Progenitor cell of endocrine pancreas (in vitro differentiated cells): ENCODE measurements at places on chromosomes 16 and 17. TPM values are rescaled to one million over a fixed set of nuclear protein-coding genes. Genes with fewer than 3 reads are reported as not detected.

- no peak for DNase-seq
Observed at GRCh38 chr16:3097266-3097665, 1.8 kb downstream of the ZSCAN10 start.

GRCh38 chr16:27576729-27577128, 26.8 kb downstream of the KATNIP start:
- no peak for DNase-seq

GRCh38 chr17:72562615-72563188, 441.9 kb downstream of the SOX9 start:
- DNase-seq, result no peak

- no peak for DNase-seq
Observed at GRCh38 chr16:30964574-30965226, 7.1 kb downstream of the SETD1A start.

GRCh38 chr17:39026980-39027451, 59.8 kb upstream of the FBXO47 start:
- peak; percentile 15 for DNase-seq

GRCh38 chr17:76948726-76949342, 80.6 kb downstream of the MGAT5B start:
- no peak for DNase-seq

DNA sequence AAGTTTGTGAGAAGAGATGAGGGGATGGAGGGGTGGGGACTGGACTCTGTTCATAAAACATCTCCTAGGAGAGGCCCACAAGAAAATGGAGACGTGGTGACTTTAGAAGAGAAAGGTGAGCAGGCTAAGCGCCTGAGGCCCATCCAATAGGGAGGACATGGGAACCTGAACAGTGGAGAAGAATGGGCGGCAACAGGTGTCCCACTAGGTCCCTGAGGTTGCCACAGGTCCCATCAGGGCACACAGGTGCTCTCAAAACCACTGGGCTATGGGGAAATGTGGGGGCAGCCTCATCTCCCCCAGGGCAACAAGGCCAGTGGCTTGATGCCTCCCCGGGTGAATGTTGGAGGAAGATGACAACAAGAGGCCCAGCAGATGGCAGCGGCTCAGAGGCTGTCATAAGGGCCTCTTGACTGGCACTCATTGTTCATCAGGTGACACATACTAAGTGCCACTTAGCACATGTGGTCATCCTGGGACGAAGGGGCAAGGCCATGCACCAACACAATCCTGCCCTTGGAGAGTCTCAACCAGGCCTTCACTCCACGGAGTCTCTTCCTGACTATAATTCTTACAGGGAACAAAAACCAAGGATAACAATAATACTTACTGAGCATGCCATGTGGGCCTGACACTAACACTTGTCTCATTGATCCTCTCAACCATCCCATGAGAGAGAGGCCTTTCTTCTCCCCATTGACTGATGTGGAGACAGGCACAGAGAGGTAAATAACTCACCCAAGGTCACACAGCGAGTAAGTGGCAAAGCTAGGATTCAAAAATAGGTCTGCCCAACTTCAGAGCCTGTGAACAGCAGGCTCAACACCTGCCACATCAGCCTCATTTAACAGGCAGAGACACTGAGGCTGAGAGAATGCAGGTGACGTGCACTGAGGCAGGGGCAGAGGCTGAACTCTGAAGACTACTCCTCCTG, 38.0 kb downstream of the CUEDC1 start:
- DNase-seq, result no peak

DNA sequence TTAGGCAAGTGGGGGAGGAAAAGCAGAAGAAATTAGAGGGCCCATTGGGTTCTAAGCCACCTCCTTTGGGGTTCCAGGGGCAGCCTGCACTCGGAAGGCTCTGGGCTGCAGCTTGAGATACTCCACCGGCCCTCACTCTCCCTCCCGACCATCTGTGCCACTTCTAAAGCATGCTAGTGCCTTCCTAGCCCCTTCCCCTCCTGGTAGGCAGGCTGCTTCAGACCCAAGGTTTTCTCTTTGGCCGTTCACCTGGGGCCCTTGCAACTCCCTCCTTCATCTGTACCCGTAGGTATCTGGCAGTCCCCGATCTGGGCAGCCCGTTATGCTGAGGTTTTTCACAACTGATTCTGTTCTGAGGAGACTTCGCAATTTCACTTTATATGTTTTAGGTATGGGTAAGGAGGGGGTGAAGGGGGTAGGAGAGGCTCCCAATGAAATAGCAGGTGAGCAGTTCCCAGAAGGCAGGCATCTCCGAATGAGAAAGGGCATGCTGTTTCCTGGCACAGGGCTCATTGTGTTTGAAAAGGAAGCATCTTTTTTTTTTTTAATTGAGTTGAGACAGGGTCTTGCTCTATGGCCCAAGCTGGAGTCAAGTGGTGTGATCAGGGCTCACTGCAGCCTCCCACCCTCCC, 98.7 kb downstream of the RAB11FIP4 start:
- DNase-seq, result no peak

DNA sequence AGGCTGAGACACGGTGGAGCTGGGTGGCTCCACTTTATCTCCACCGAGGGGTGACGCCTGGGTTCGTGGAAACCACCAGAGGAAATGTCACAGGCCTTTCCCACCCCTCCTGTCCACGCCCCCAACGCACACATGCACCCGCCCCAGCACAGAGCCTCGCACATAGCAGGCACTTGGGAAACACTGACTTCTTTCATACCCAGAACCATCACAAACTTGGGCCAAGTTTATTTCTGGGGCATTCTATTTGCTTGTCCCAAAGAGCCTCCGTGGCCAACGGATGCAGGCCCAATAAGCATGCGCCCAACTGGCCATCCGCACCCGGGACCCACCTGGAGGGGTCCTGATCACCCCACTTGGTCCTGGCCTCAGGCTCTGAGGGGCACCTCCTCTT, 3.3 kb downstream of the BCAR1 start:
- no peak for DNase-seq

GRCh38 chr17:57166803-57167202, 81.8 kb downstream of the AKAP1 start:
- DNase-seq, result no peak

- no peak for DNase-seq
Observed at GRCh38 chr17:4560421-4560820, at the start of gene GGT6. TSS of gene GGT6 (minus strand) at chr17:4560577. CDS start at chr17:4560521, 56 bp downstream.

DNA sequence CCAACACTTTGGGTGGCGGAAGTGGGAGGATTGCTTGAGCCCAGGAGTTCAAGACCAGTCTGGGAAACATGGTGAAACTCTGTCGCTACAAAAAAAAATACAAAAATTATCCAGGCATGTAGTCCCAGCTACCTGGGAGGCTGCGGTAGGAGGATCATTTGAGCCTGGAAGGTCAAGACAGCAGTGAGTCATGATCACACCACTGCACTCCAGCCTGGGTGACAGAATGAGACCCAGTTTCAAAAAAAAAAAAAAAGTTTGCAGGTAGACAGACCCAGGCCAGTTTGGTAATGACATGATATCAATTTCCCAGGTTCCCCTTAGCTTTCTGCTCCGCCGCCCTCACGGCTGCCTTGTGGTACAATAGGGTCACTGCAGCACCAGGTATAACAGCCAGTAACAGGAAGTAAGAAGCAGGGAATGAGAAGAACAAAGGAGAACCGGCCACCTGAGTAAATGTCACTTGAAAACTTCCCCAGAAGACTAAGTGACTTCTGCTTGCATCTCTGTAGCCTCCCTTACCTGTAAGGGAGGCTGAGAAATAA, 201.2 kb upstream of the HSBP1 start:
- DNase-seq, result no peak

The TMEM114 gene
- 1.8 TPM in 2 replicates for total RNA-seq

The FBXO47 gene
- total RNA-seq, result not detected in 2 replicates

The SLC4A1 gene
- total RNA-seq, result not detected in 2 replicates

The GPR179 gene
- 0.27 and 0.41 TPM in 2 replicates for total RNA-seq

The SIRT7 gene
- total RNA-seq, result 32.4 and 34.0 TPM in 2 replicates

The TP53TG3 gene
- total RNA-seq, result not detected in 2 replicates

The CPPED1 gene
- total RNA-seq, result 11.6 and 13.2 TPM in 2 replicates

The AGRP gene
- total RNA-seq, result not detected in 2 replicates
